ENCODE measurements at places on chromosomes 2 and 18.

GRCh38 chr2:54579682-54580620, 123.8 kb downstream of the SPTBN1 start:
- no peak for DNase-seq

DNA sequence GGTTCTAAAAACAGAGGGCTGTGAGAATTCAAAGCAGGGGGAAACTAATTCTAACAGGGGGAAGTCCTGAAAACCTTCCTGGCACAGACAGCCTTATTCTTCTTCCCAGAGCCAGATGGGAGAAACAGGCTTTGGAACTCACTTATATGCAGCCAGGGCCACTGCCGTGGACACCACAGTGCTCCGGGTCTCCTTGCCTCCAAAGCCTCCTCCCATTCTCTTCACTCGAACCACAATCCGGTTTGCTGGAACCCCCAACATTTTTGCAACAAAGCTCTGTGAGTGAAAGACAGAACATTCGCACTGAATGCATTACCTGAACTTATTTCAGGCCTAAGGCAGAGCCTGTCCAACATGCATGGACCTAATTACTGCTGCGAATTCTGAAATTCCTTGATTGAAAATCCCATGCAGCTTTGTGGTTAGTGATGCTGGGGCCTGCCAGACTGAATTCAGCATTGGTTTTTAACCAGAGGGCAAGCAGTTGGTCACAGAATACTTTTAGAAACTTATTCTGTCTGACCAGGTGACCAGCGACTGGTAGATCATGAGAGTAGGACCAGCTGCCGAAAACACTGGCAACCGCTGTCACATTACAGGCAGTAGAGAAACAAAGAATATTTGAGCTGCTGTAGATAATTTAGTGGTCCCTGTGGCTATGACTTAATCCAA, 48.6 kb downstream of the XDH start:
- DNase-seq: no peak

GRCh38 chr2:128490881-128491691, 172.4 kb upstream of the HS6ST1 start:
- no peak for DNase-seq

- DNase-seq: no peak
Measured at GRCh38 chr2:42787788-42788477, 4.5 kb downstream of the HAAO start.

- no peak for DNase-seq
Measured at GRCh38 chr2:173149491-173149890, 73.8 kb downstream of the MAP3K20 start.

DNA sequence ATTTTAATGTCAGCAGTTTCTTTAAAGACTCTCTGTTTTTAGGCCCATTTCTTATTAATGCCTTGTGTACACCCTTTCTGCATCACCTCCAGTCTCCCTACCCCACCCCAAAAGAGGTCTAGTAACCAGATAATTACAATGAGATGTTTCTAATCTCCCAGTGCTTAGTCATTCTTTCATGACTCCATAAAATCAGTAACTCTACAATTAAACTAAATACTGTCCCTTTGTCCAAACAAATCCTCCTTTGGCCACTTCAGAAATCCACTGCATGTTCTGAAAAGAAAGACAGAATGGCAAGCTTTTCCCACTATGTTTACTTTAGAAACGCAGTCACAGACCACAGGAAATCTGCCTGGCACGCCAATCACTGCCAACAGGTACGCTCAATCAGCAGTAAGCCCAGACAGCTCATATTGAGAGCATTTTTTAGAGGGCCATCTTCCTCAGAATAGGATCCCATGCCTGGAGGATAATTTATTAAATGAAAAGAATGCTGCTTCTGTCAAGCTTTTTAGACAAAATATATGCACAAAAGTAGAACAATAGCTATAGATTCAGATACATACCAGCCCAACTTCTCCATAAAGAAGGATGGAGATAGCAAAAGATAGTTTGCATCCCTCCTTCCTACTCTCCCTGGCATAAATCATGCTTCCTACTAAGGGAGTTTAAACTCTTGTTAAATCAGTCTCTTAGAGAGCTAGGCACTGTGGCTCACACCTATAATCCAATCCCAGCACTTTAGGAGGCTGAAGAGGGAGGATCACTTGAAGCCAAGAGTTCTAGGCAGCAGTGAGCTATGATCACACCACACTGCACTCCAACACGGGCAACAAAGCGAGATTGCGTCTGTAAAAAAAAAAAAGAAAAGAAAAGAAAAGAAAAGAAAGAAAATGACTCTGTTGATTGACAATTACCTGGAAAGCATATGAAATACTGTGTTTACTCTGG, 14.6 kb downstream of the CLASP1 start:
- DNase-seq: no peak

DNA sequence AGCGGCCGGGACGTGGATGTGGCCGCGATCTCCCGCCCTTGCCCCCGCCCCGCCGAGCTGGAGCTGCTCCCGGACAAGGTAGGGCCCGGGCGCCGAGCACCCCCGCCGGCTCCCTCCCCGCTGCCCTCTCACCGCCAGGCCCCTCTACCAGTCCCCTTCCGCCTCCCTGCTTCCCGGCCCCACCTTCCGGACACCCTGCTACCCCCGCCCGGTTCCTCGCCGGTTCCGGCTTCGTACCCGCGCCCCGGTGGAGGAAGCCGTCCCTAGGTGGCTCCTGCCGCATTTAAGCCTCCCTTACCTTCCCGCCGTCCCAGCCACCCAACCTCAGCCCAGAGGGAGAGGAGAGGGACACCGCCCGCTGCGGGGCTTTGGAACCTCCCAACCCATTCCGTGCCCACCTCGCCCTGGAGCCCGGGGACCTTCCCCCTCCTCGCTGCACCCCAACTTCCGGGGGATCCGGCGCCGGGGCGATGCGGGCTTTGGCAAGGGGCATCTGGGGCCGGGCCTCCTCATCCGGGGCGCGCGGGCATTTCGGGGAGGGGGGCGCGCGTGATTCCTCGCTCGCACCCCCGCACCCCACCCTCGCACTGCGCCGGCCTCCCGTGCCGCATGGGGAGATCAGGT, 475 bp downstream of the B3GNT2 start:
- DNase-seq: no peak

GRCh38 chr2:239893236-239893515, 132.0 kb downstream of the NDUFA10 start:
- no peak for DNase-seq

Data from AG04450 (cell line).